ENCODE measurements at places on chromosomes 4 and X.

- no peak for DNase-seq
These were observed 12.1 kb downstream of the FGFBP1 start for GRCh38 chr4:15926486-15926885.

- DNase-seq: no peak
These were observed 50.3 kb downstream of the TMEM165 start for GRCh38 chr4:55445921-55446577.

DNA sequence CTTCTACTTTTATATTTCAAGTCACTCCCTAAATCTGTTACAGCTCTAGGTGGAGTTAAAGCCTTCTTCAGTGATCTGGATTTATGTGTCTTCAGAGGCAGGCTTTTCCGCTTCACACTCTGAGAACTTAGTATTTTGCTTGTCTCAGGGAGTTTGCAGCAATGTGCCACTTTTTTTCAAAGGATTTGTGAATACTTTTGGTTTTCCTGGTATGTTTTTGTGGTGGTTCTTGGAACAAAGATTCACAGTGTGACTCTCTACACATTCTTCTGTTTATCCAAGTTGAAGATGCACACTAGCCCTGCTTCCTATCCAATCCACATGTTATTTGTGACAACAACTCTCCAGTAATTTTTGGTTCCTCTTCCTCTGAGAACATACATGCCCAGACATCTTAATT lies 1253.7 kb downstream of the TECRL start:
- DNase-seq: no peak

GRCh38 chrX:124358800-124359383 lies 12.5 kb downstream of the SH2D1A start:
- no peak for DNase-seq

GRCh38 chrX:148385471-148385870 lies 114.9 kb upstream of the AFF2 start:
- no peak for DNase-seq

Data from activated naive CD4-positive, alpha-beta T cell treated with Interleukin-2 at 50 U/mL for 16 hours (primary cell).